Stimulated activated CD8-positive, alpha-beta memory T cell treated with anti-CD3 and anti-CD28 coated beads, Interleukin-7, amount 100 ng/mL, for 1 hour (primary cell): ENCODE measurements at places on chromosomes 7 and 10.

GRCh38 chr7:5363729-5364128, 59.9 kb downstream of the TNRC18 start:
- DNase-seq: no peak

DNA sequence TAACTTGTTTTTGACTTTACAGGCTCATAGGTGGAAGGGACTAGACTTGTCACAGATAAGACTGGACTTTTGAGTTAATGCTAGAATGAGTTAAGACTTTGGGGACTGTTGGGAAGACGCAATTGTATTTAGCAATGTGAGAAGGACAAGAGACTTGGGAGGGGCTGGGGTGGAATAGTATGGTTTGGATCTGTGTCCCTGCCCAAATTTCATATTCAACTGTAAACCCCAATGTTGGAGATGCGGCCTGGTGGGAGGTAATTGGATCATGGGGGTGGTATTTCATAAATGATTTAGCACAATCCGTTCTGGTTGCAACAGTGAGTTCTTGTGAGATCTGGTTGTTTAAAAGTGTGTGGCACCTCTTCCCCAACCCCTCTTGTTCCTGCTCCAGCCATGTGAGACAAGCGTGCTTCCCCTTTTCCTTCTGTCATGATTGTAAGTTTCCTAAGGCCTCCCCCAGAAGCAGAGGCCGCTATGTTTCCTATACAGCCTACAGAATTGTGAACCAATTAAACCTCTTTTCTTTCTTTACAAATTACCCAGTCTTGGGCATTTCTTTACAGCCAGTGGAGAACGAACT, 22.6 kb downstream of the RNF216 start:
- DNase-seq: no peak

DNA sequence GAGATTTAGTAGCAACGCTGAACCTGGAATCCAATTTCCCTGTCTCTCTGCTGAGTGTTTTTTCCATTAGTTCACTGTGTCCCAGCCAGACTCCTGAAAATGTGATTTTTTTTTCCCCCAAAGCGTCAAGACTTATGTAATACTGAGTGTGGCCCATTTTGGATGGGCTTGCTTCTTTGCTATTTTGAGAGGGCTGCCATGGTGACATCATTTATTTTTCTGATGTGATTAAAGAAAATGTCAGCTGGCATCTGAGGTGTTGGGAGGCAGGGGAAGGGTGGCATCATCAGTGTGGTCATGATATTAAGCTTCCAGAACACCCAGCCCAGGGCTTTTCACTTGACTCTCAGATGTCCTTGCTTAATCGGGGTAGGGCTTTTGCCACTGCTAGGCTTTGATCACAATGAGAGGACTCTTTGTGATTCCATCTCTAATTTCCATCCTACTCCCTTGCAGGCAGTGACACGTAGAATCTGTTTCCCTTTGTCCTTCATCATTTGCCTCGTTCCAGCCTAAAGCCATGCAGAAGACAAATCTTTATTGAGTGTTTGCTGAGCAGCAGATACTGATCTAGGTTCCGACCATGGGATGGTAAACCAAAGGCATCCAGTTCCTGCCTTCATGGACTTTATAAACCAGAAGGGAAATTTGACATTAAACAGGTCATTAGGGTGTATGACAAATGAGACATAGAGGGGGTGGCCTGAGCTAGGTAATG, 7.4 kb downstream of the ZNF365 start:
- no peak for DNase-seq

DNA sequence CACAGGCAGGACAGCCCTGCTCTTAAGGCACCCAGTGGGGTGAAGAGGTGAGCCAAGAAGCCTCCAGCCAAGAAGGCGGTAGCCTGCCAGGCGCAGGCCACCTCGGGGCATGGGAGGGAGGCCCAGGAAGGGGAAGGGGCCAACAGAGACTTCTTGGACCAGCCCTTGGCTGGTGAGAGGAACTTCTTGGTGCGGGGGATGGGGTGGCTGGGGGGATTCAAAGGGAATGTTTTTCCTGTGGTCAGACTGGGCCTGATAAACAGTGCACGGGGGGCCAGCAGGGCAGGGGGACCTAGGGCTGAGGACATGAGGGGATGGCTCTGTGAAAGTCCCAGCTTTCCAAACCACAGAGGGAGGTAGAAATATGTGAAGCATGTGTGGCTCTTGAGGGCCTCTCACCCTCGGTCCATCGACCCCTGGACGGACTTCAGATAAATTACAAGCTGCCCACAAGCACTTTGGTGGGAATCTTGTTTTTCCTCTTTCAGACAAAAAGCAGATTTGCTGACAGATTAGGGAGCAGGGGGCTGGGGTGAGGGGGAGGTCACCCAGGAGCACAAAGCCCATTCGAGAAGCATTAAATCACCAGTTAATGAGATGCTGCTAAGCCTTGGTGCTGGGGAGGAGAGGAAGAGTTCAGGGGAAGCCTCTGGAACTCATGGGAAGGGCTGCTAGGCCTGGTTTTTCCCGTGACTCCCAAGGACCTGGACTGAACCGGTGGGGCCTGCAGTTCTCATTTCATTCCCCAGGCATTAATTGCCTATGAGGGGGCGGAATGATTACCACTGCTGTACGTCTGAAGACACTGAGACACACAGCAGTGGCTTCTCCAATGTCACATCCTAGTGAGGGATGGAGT, 11.3 kb downstream of the CRYGN start:
- DNase-seq: no peak

- DNase-seq: no peak
Observed at GRCh38 chr7:78448911-78449310, 650.3 kb downstream of the PHTF2 start.

- no peak for DNase-seq
Observed at GRCh38 chr10:17066000-17066399, 63.6 kb downstream of the CUBN start.

DNA sequence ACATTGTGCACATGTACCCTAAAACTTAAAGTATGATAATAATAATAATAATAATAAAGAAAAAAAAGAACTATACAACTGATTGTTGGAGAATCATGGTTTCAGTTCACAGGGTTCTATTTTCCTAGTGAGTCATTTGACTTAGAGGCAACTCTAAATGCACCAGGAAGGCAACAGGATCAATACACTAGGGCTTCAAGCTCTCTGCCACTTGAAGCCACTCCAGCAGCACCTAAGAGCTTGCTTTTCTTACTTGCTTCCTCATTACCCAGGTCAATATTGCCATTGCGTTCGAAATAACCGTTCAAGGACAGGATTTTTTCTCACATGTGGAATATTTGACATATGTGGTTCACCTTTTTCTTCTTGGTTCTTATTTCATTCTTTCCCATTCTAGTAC, 189.7 kb downstream of the GRM3 start:
- no peak for DNase-seq

GRCh38 chr10:69065406-69066361, 22.2 kb upstream of the SRGN start:
- DNase-seq: no peak

- DNase-seq: no peak
Observed at GRCh38 chr10:80454513-80455460, 677 bp downstream of the TSPAN14 start.

GRCh38 chr10:125103924-125104323, 56.4 kb downstream of the CTBP2 start:
- DNase-seq: no peak

GRCh38 chr7:32390210-32390609, 100.0 kb downstream of the LSM5 start:
- no peak for DNase-seq

GRCh38 chr10:132762267-132762666, 23.7 kb downstream of the NKX6-2 start:
- DNase-seq: no peak

DNA sequence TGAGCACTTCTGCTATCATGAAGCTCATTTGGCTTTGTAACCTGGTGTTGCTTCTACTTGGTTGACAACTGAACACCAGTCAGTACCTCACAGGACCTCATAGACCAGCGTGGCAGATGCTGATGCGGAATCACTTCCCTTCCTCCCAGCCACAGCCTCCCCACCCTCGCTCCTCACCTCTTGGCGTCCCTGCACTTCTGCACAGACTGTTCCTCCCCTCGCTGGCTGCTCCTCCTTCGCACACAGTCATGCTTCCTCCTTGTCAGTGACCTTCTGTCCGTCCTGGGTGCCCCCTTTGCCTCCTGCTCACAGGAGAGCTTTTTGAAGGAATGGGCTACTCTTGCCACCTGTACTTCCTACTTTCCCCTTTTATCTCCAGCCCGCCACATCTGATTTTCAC, 61.4 kb upstream of the CTBP2 start:
- no peak for DNase-seq

- DNase-seq: no peak
Observed at GRCh38 chr7:36308031-36308430, 81.6 kb upstream of the ANLN start.

- DNase-seq: no peak
Observed at GRCh38 chr10:102608487-102608886, 35.8 kb upstream of the TRIM8 start.

DNA sequence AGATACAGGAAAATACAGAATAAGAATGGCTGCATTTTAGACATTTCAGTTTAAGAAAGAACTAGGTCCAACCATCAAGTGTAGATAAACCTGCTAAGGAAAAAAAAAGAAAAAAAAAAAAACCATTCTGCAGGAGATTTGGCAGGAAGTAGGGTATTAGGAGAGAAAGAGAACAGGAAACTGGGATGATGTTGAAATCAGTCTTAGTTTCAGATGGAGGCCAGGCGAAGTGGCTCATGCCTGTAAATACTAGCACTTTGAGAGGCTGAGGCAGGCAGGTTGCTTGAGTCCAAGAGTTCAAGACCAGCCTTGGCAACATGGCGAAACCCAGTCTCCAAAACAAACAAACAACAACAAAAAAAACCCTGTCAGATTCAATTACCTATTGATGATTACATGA, 120.2 kb downstream of the RAB11FIP2 start:
- no peak for DNase-seq

DNA sequence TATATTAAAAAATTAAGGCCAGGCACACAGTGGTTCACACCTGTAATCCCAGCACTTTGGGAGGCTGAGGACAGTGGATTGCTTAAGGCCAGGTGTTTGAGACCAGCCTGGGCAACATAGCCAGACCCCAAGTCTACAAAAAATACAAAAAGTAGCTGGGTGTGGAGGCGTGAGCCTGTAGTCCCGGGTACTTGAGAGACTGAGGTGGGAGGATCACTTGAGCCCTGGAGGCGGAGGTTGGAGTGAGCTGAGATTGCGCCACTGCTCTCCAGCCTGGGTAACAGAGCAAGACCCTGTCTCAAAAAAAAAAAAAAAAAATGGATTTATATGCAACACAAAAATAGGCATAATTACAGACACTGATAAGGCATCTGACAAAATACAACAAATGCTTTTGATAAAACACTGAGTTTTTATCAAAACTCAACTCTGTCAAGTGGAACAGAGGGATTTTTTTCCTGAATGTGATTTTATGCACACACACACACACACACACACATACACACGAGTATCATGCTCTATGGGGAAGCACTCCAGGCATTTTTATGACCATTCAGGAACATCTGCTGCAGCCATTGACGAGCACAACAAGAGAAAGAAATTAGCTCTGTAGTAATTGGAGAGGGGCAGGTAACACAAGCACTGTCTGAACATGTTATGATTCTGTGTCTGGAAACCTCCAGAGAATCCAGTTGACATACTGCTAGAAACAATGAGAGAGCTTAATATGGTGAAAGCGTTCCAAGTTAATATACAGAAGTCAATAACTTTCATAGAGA, 193.1 kb downstream of the WDR37 start:
- no peak for DNase-seq

- DNase-seq: no peak
Observed at GRCh38 chr10:77565590-77566023, 72.0 kb downstream of the KCNMA1 start.

- DNase-seq: no peak
Observed at GRCh38 chr10:14524691-14525324, 194.1 kb upstream of the FRMD4A start.

DNA sequence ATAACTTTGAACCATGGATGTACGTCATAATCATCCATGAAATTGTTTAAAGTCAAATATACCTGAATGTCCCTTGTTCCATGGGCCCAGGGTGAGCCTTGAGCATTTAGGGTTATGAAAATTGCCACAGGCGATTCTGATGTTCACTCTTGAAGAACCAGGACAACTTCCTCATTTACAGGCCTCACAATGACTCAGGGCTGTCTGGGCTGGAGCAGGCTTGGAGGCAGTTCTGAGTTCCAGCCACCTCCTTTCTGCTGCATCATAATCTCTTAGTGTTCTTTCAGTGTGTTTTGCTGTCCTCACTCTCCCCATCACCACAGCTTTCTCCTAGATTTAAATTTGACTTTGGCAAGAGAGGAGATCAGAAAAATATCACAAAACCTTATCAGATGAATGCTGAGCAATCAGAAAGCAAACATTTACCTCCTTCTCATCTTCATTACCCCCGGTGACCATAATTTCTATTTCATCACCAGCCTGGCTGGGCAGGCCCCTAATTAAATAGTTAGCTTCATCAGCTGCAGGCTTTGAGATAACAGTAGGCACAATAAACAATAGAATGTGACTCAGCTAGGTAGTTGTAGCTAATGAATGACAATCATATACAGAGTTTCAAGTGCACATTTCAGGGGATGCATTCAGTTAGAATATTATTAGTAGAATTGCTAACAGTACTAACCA, 571.0 kb downstream of the SH2D4B start:
- no peak for DNase-seq

DNA sequence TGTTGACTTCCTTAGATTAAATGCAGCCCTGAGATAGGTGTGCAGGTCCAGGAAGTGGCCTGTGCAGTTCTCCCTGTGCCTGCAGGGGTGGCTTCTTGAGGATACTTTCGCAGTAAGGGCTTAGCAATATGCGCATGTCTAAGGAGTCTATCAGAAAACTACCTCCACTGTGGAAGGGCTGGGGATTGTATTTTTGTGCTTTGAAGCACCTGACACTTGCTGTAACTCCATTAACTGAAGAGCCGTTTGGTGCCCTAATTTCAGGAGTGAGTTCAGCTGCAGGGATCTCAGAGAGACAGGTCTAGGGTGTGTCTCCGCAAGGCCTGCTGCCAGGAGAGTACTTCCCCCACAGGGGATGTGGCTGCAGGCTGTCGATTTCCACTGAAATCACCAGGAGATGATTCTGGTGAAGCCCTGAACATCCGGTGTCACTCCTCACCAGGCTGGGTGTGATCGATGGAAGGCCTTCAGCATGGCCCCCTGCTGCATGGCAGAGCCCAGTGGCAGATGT, 35.5 kb downstream of the IKZF1 start:
- DNase-seq: no peak

GRCh38 chr10:101778151-101778780, 2.4 kb upstream of the FGF8 start:
- no peak for DNase-seq

DNA sequence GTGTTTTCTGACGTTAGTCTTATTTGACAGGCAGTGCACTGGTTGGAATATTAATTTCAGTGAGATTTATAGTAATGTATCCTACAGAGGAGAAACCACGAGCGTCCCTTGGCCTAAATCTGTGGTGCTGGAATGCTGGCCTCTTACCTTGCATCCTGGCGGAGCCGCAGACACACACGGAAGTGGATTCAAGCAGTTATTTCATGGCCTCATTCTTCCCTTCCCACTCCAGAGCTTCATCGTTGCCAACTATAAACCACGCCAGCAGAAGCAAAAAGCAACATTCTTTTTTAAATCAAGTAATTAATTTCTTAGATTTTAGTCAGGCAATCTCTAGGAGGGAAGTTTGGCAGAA, 13.1 kb downstream of the WIPI2 start:
- no peak for DNase-seq
